ENCODE measurements at places on chromosomes 7 and 10. TPM values are rescaled to one million over a fixed set of nuclear protein-coding genes. Genes with fewer than 3 reads are reported as not detected.

TCTN3 gene
- 38.3 TPM for total RNA-seq

NRCAM gene
- total RNA-seq, result 5.4 TPM

TRIM50 gene
- not detected for total RNA-seq

GRCh38 chr7:83550100-83550499 lies 98.8 kb downstream of the SEMA3E start:
- DNase-seq, result peak; percentile 52

DNA sequence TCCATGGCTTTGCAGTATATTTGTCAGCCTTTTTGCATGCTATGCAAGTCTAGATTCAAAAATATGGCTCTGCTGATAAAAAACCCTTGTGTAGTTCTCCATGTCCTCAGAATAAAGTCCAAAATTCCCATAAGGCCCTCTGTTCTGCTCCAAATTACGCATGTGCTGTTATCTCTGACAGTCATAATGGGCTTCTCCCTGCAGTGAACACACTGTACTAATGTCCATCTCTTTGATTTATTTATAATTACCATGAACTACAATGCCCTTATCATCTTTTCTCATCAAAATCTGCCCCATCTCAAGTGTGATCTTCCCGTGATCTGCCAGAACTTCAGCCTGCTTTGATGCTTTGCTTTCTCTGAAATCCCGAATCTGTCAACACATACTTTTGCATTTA lies 87.7 kb downstream of the TSPAN12 start:
- no peak for DNase-seq

GRCh38 chr10:88931548-88931947 lies 21.0 kb downstream of the ACTA2 start:
- peak; percentile 29 for DNase-seq

GRCh38 chr7:88429382-88429781 lies 122.7 kb upstream of the STEAP4 start:
- no peak for DNase-seq

CALML5 gene
- total RNA-seq, result not detected

GRCh38 chr7:47571331-47572093 lies 10.4 kb downstream of the TNS3 start:
- DNase-seq, result peak; percentile 69

DNA sequence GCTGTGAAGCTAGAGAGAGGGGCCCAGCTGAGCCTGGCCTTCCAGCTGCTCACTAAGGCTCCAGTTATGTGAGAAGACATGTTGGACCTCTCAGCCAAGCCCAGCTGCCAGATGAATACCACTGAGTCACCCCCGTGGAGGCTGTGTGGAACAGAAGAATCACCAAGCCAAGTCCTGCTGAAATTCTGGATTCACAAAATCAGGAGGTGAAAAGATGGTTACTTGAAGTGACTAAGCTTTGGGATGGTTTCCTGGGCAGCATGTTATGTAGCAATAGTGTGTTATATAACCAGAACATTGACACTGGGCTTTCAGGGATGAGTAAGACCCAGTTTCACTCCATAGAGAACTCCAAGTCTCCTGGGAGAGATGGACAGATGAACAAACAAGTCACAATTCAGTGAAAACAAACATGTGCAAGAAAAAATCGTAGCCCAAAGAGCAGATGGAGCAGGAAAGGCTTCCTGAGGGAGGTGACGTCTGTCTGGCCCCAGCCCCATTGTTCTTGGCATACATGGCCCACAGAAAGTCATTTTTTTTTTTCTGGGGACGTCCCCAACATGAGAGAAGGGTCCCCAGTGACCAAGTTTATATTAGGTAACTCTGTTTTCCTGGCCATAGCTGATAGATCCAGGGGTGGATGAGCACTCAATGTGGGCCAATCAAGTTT lies 64.1 kb upstream of the PDZD8 start:
- DNase-seq, result peak; percentile 93

- DNase-seq, result peak; percentile 71
Measured at GRCh38 chr7:105782391-105783042, 93.9 kb downstream of the ATXN7L1 start.

LRRC18 gene
- total RNA-seq, result not detected

- no peak for DNase-seq
Measured at GRCh38 chr7:12490940-12491339, 79.6 kb upstream of the SCIN start.

RUFY2 gene
- 37.3 TPM for total RNA-seq

DNA sequence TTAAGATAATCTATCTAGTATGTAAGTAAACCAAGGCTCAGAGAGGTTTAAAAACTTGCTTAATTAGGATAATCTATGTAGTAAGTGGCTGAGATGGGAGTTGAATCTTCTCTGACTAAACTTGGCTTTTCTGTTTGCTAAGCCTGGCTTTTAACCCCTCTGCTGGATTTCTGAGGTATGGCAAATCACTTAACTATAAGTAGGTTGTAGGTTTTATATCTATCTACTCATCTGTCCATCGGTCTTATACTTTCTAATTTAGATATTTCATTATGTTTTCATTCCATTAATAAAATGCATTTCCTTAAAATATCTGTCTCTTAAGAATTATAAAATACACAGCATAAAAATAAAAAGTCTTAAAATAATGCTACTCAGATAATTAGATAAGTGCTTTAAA lies 59.4 kb downstream of the ST7 start:
- DNase-seq, result peak; percentile 61

DNA sequence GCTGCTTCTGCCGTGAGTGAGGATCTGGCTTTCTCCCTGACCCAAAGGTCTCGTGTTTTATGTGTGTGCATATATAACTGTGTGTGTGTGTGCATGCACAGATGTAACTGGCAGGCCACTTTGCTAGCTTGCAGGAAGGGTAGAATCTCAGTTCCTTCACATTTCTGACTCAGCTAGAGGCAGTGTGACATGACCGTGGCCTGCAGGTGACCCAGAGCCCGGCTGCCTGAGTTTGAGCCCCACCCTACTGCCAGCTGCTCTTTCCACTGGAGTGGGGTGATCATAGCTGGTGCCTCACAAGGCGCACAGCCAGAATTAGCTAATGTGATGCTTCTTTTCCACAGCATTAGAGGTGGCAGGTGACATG lies 9.3 kb upstream of the MYL7 start:
- no peak for DNase-seq

All from fibroblast of the aortic adventitia (primary cell).